Right renal cortex interstitium (tissue), 3 donors: ENCODE measurements at places on chromosomes 7 and 10.

DNA sequence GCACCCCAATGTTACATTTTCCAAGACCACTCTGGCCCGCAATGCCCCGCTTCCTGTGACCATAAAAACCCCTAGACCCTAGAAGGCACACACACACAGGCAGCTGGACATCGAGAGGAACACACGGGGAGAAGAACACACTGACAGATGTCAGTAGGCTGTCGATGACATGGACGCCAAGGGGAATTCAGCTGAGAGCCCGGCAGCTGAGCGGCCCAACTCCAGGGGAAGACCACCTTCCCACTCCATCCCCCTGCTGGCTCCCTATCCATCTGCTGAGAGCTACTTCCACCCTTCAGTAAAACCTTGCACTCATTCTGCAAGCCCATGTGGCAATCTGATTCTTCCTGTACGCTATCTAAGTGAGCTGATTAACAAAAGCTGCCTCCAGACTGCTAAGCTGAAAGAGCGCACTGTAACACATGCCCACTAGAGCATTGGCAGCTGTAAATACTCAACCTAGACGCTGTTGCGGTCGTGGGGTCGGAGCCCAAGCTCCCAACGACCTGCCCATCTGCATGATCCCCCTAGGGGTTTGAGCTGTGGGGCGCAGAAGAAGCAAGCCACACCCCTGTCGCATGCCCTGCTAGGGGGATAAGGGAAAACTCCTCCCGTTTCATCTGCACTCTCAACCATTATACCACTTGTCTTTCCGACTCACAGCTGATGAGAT lies 843.6 kb upstream of the POT1 start:
- no peak for DNase-seq

DNA sequence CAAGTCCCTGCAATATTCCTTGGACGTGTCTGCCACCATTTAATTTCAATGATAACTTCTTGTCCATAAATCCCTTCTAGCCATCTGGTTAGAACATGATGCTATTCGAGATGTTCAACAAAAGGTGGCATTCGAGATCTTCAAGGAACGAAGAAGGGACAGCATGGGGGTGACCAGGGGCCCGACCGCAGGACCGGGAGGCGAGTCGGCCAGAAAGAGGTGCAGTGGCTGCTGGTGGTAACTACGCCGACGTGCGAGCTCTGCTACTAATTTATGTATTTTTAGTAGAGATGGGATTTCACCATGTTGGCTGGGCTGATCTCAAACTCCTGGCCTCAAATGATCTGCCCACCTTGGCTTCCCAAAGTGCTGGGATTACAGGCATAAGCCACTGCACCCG lies 4.7 kb downstream of the OPTN start:
- no peak for DNase-seq

DNA sequence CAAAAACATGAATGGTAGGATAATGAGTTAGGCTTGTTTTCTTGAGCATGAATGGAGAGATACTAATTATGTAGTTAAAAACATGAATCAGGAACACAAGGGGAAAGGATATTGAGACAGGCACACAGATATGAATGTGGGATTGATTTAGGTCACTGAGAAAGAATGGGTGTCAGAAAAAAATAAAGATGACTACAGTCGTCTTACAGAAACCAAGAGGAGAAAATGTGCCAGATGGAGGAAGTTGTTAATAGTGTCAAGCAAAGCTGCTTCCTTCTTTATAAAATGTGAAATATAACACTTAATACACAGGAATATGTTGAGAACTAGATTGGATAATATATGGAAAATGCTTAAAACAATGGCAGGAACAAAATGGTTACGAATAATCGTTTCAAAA lies 173.3 kb upstream of the BET1 start:
- DNase-seq = no peak

GRCh38 chr7:106074257-106074656 lies 37.9 kb downstream of the SYPL1 start:
- DNase-seq = no peak

DNA sequence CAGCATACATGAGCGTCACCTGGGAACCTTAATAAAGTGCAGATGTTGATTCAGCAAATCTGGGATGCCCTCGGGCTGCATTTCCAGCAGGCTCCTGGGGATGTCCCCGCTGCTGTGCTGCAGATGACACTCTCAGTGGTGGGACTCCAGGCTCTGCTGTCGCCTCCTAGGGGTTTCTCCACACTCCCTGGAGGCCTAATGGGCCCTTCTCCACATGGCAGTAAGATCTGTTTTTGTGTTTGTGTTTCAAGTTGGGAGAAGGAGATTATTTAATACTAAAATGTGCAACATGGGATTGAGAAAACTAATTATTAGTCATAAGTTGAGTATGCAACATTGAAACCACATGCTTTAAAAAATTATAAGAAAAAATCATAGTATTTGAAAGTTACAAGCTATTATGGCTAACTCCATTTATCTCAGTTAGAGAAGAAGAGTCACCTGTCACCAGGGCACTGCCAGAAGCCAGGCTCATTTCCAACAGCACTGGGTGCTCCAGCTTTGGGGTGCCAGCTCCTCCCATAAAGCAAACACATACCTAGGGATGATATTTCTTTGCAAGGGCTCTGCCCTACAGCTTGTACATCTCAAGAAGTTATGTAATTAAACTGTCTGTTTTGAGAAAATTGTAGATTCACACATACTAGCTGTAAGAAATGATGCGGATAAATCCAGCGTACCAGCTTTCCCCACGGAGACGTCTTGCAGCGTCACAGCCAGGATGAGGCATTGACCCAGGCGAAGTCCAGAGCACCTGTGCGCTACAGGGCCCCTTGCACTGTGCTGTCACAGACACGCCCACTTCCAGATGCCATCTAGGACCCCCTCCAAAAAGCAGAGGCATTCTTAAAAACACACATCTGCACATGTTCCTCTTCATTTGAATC lies 106.4 kb downstream of the EGFR start:
- DNase-seq = no peak

GRCh38 chr10:6211671-6212635 lies 9.2 kb downstream of the PFKFB3 start:
- no peak for DNase-seq

GRCh38 chr10:86364491-86365345 lies 1.9 kb downstream of the GRID1 start:
- DNase-seq = no peak

DNA sequence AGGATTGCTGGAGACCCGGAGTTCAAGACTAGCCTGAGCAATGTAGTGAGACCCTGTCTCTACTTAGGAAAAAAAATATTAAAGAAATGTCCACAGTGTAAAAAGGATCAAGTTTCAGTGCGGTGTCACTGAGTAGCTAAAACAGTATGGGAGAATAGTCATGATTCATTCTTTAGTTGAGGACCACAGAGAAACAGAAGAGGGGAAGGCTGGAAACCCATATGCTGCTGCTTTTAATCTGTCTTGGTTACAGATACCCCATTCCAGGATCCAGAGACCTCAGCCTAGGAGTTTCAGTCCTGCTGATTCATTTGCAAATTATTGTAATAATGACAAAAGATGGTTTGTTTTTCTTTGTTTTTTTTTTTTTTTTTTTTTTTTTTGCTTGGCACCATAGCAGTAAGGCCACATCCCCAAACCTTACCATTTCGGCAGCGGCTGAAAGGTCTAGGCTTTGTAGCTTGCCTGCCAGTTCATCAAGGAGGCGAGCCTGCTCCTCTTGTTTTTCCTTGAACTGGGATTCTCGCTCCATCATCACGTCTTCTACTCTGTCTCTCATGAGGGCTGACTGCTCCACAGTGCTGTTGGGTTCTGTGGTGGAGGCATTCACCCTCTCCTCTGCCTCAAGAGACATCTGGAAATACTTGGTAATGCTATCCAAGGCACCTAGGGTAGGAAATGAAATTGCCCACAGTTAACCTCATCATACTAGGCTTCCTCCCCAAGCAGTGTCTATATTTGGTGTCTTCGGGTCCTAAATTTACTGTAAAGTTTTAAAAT lies 44.2 kb downstream of the DLD start:
- no peak for DNase-seq

- no peak for DNase-seq
Measured at GRCh38 chr7:15123901-15124300, 221.3 kb upstream of the DGKB start.

DNA sequence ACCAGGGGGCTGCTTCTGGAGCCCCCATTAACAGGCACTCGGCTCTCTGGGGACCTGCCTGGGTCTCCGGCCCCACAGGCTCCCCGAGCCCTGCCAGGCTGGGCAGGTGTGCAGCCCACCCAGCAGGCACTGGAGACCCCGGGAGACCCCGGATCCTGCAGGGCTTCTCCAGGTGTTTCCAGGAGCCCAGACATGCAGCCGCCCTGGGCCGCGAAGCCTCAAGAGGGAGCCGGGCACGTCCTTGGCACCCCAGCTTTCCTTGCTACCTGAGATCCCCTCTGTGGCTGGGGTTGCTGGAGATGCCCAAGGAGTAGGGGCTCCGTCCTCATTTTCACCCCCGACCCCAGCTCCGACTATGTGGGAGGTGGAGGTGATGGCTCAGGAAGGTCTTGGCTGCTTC lies 7.7 kb upstream of the AMZ1 start:
- DNase-seq = no peak

DNA sequence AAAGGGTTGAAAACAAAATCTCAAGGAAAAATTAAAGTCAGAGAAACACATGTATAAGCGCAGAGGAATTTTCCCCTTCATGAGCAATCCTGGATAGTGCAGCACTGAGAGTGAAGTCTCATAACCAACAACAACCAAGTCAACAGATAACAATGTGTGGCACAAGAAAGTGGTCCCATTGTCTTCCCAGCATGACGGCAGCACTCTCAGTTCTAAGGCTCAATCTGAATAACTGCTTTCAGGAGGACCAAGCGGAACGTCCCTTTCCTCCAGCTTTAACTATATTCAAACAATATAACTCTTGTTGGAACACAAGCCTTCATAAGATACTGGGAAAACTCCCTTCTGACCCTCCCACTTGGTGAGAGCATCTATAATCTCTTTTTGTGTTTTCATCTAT lies 137.9 kb downstream of the RAPGEF5 start:
- no peak for DNase-seq

DNA sequence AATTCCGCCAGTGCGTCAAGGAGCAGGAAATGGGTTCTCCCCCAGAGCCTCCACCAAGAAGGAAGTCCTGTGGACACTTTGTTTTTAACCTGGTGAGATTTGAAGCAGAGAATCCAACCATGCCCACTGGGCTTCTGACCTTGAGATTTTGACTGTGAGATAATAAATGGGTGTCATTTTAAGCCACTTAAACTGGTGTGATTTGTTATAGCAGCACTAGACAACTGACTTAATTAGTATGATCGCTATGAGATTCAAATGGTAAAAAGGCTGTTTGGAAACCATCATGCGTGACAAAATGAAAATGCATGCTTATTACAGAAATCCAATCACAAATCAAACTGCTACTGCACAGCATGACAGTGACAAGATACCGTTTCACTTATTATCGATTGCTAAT lies 98.0 kb downstream of the ADAM12 start:
- DNase-seq = no peak

GRCh38 chr10:126702181-126702580 lies 31.7 kb upstream of the C10orf90 start:
- no peak for DNase-seq

- DNase-seq = no peak
Measured at GRCh38 chr10:31146491-31147209, 115.0 kb upstream of the ZNF438 start.

DNA sequence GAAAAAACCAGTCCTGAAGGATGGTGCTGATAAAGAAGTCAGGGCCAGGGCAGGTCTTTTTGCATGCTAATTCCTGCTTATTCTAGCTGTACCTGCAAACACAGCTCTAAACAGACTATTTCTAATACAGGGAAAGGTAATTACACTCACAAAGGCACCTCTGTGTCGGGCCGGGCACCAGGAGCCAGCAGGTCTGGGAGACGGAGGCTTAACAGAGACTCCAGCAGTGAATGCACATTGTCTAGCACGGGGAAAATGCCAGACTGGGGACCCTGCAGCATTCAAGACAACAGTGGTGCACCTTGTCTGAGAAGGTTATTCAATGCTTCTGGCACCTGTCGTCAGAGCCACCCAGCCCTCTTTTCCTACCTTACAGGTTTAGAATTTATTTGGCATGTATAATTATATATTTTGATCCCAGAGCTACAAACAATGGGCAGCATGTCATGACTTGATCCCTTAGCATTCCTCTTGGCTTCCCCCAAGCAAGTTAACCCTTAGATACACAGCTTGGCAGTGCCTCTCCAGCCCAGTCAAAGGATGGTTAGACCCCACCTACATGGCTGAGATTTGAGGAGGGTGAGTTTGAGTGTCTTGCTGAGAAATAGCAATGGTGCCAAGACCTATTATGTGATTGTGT lies 185.2 kb downstream of the SLC25A13 start:
- no peak for DNase-seq

DNA sequence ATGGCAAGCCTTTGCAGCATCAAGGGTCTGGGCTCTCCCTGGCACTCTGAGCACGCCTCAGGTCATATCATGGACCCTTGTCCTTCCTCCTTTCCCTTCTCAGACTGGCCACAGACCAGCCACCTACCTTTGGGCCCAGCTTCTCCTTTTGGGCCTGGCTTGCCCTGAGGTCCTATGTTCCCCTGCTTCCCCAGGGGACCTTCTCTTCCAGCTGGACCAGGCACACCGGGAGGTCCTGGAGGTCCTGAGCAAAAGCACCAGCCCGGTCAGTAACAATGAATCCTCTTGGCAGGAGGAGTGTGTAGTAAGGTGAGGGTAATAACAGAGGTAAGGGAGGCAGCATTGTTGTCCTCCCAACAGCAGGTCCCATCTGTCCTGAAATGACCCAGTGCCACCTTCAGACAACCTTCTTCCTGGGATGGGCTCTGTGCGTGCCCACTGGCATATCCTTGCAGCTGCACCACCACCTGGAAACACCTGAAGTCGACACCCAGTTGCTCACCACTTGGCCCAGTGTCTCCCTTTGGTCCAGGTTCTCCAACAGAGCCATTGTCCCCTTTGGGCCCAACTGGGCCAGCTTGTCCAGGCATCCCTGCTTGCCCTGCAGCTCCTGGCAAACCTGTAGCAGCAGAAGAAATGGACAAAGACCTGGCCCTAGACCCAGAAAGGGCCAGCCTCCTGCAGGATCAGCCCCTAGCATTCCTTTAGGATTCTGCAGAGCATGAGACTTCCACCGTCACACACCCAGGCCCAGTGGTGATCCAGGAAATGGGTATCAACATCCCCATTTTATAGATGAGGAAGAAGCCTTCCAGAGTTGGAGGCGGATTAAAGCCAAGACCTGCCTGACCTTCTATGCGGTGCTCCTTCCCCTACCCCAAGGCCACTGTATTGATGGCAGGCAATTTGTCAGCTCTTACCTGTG lies 6.4 kb downstream of the SFTPD start:
- DNase-seq = no peak

GRCh38 chr7:91375378-91375777 lies 111.1 kb downstream of the FZD1 start:
- no peak for DNase-seq
